ENCODE measurements at places on chromosomes 12 and 14.

DNA sequence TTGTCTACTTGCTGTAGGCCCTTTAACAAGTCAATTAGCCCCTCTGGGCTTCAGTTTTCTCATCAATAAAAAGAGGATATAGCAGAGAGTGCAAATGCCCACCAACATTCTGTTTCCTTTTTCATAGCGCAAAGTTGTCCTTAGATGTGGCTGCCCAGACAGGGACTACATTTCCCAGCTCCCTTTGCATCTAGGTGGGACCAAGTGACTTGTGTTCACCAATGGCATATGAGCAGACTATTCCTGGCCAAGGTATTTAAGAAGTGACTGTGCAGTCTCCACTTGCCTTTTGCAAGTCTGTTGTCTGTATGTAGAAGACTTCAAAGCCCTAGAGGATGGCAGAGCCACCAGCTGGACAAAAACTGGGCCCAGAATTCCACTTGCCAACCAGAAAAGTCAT lies 59.7 kb downstream of the DAO start:
- DNase-seq = no peak

- DNase-seq = no peak
These were observed 724 bp downstream of the BLOC1S1 start for GRCh38 chr12:55716582-55716957.

DNA sequence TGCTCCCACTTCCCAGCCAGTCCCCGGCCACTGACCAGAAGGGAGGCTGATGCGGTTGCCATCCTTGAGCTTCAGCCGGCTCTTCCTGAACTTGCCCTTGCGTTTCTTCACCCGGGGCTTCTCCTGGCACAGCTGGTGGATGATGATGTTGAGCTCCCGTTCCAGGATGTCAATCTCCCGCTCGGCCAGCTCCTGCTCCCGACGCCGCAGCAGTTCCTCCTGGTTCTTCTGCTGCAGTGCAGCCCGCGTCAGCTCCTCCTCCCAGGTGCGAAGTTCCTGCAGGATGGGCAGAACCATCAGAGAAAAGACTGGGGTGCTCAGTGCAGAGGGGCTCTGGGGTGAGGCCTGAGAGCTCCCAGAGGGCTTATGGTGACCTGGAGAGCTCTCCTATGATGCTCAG lies 67.0 kb downstream of the MAP3K9 start:
- no peak for DNase-seq

DNA sequence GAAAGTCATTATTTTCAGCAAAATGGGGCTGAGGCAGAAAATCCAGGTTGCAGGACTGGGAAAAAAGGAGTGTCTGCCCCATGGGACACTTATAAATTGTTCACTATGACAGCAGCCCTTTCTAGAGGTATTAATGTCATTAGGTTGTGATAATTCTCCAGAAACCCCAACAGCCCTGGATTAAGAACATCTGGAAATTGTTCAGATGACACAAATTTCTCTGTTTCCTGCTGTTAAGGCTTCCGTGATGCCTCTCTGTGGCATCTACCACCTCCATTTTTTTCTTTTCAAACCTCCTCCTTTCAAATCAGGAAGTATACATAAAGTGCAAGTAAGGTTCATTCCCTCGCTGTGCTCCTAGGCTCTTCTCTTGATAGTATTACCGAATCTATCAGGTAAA lies 25.6 kb downstream of the EGLN3 start:
- no peak for DNase-seq

DNA sequence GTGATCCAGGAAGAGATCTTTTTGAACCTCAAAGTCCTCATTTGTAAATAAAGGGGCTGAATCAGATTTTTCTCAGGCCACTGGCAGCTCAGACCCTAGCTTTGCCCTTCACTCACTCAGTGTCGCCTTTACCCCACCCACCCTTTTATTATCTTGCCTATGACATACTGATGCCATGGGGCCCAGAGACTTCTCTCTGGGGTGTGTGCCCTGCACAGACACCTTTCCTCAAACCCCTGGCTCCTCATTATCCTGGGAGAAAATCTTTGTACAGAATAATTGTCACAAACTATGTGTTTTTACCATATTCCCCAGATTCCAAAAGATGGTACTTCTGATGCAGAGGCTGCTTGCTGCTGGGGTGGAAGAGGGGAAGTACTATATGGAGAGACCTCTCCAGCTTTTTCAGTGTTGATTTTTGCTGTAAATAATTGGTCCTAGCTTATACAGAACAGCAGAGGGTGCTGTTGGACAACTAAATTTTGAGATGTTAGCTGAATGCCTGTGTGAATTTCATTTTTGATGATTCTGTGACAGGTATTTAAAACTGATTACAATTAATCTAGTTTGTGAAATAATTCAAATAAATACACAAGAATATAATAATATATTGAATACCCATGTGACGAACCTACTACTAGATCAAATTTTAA lies 53.9 kb upstream of the DCD start:
- DNase-seq = peak; percentile 73

- DNase-seq = no peak
These were observed 65.7 kb downstream of the PRKCH start for GRCh38 chr14:61387076-61387475.

- DNase-seq = peak; percentile 93
These were observed 132.8 kb upstream of the HIF1A start for GRCh38 chr14:61562321-61563161.

GRCh38 chr14:74190927-74191575 lies 48.2 kb upstream of the VSX2 start:
- no peak for DNase-seq

GRCh38 chr12:118150625-118151024 lies 14.7 kb downstream of the PEBP1 start:
- DNase-seq = no peak

DNA sequence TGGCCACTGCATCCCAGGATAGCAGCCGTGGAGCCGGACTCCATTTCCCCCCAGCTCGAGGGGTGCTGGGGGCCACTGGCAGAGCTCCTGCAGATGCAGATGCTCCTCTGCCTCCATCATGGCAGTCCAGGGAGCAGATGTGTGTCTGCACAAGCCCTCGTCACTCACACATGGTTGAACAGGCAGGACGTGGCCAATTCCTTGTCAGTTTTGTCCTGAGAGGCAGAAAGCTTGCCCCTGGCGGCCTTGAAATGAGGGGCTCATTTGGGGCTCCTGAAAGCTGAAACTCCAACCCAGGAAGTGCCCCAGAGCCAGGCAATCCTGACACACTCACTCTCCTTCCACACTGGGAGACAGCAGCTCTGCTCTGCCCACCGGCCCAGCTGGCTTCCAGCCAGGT lies 100.9 kb upstream of the C14orf180 start:
- no peak for DNase-seq

GRCh38 chr12:57738661-57739237 lies at the start of gene AGAP2:
TSS of gene AGAP2 (minus strand) at chr12:57738742. CDS start at chr12:57738246, 496 bp downstream.
- DNase-seq = no peak

DNA sequence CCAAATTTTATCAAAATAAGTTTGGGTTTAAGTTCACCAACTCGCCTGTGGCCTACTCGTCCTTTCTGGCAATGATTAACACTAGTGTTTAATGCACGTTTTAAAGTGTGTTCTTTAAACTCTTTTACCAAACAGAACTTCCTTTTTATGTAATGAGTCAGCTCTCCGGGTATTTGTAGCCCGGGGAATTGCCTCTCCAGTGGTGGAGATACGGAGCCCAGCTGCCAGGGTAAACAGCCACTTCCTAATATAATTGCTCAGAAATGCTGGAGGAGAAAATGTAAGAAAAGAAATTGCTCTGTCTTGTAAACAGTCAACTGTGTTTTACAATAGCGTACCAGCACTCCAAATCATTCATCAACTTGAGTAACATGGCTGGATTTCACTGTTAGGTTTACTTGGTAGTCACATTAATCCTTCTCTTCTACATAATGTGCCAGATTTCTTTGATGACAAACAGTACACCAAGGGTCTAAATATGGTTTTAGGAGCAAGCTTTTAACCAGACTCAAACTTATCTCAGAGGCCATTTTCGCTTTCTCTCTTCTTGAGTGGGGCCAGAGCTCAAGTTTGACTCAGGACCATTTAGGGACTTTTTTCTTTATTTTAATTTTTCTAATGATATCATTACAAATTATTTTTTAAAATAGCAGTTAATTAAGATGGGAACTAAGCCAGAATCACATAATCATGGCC lies 101.2 kb upstream of the SLC38A2 start:
- peak; percentile 94 for DNase-seq

- DNase-seq = peak; percentile 70
These were observed 57.1 kb downstream of the ZDHHC17 start for GRCh38 chr12:76820888-76821482.

GRCh38 chr12:63949902-63950301 lies 105.4 kb downstream of the SRGAP1 start:
- no peak for DNase-seq

DNA sequence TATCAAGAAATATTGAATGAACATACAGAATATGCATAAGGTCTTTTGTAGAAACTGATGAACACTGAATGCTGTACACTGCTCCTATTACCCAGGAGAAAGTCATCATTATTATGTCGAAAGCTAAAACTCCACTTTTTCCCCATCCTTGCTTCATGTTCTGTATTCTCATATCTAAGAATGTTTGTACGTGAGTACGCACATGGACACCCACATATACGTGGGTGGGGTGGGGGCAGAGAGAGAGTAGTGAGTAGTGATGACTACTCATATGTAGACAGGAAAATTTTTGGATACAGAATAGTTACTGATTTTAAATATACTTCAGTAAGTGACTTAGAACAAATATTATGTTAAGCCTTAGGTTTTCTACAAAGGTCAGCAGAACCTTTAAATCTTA lies 75.1 kb downstream of the FERMT2 start:
- no peak for DNase-seq

DNA sequence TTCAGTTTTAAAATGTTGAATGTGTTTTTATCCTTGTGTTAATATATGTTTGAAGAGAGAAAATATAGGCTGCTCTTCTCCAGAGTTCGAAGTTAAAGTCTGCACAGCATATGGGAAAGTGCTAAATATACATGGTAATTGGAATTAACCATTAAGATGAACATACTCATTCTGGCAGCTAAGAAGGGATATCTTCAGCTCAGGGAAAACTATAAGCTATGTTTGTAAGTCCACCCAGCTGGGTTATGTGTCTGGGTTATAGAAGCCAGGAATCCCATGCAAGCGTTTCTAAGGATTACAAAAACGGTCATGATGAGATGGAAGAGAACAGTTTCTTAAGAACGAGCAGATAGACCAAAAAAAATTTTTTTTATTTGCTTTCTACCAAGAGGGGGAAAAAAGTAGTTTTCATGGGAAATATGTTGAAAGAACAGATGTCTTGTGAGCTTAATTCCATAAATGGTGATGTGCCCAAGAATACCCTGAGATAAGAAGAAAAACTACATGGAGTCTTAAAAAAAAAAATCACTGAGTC lies 198.9 kb downstream of the FBXL14 start:
- no peak for DNase-seq

- DNase-seq = no peak
These were observed 31.9 kb downstream of the KNTC1 start for GRCh38 chr12:122558745-122559641.

GRCh38 chr14:99272899-99273765 lies 1.1 kb upstream of the BCL11B start:
- DNase-seq = no peak

- no peak for DNase-seq
These were observed 61.2 kb downstream of the DIO3 start for GRCh38 chr14:101622251-101623076.

DNA sequence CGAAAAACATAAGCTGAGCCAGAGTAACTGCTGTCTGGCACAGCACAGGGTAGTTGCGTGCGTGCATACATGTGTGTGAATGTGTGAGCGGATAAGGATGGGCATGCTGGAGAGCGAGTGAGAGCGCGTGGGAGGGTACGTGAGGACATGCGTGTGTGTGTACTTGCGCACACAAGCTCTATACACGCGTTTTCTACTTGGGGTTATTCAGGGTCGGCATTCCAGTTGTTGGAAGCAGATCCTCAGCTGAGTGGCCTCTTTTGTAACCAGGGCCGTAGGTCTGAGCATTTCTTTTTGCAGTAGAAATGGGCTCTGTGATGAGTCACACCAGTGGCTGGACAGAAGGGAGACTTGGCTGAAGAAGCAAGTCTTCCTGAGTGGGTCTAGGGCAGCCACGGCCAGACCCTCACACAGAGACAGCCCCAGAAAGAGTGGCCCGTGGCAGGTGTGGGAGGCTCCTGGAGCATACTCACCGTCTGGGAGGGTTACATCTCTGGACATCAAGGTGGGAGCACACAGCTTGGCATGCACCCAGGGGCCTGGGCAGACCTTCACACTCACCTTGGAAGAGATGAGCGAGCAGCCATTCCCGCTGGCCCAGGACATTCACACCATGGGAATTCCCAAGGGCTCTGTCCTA lies 78.0 kb downstream of the LRRC74A start:
- peak; percentile 94 for DNase-seq

GRCh38 chr12:52341066-52341580 lies 19.9 kb upstream of the KRT83 start:
- no peak for DNase-seq

- no peak for DNase-seq
These were observed 4.7 kb upstream of the GPATCH2L start for GRCh38 chr14:76146976-76147375.

GRCh38 chr12:6230321-6231110 lies 30.3 kb downstream of the CD9 start:
- peak; percentile 27 for DNase-seq

DNA sequence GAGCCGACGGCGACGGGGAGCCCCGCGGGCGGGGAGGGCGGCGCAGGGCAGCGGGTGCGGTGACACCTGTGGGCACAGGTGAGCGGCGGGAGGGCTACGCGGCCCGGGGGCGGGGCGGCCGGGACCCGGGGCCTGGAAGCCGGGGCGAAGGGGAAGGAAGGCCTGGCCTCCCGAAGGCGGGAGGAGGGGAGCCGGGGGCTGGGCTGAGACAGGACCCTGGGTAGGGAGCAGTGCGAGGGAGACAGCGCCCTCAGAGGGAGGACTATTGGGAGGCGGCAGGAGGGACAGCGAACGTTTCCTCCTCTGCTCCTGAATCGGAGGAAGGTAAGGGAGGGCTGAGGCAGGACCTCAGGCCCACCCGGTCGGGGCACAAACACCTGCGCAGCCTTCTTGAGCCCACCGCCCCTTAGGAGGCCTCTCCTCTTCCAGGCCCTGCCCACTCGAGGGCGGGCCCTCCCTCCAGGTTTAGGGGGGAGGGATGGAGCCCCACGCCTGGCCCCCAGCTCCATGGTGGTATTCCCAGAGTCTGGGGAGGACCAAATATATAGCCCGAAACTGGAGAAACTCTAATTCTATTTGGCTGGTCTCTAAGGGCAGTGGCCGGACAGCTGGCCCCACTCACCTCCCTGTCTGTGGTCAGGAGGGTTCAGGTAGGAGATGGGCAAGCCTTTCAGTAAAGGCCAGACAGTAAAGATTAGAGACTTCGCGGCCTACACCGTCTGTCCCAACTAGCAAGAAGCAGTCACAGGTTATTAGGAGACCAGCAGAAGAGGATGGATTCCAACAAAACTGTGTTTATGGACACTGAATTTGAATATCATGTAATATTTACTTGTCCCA lies 509 bp downstream of the PLEKHG6 start:
- no peak for DNase-seq

- peak; percentile 0 for DNase-seq
These were observed 118.5 kb upstream of the C14orf180 start for GRCh38 chr14:104460791-104461651.

DNA sequence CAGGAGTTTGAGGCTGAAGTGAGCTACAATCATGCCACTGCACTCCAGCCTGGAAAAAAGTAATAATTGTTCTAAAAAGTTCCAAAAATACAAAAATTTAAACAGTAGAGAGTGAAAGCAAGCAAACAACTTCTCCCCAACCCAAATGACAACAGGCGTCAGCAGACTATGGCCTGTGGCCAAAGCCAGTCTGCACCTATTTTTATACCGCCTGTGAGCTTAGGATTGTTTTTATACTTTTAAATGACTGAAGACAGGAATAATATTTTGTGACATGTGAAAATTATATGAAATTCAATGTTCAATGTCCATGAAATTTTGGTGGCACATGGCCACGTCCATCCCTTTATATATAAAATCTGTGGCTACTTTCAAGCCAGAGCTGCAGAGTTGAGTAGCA lies 48.2 kb upstream of the TMCC3 start:
- no peak for DNase-seq
